Fibroblast of skin of right quadriceps (primary cell): ENCODE measurements at places on chromosomes 3 and 15.

DNA sequence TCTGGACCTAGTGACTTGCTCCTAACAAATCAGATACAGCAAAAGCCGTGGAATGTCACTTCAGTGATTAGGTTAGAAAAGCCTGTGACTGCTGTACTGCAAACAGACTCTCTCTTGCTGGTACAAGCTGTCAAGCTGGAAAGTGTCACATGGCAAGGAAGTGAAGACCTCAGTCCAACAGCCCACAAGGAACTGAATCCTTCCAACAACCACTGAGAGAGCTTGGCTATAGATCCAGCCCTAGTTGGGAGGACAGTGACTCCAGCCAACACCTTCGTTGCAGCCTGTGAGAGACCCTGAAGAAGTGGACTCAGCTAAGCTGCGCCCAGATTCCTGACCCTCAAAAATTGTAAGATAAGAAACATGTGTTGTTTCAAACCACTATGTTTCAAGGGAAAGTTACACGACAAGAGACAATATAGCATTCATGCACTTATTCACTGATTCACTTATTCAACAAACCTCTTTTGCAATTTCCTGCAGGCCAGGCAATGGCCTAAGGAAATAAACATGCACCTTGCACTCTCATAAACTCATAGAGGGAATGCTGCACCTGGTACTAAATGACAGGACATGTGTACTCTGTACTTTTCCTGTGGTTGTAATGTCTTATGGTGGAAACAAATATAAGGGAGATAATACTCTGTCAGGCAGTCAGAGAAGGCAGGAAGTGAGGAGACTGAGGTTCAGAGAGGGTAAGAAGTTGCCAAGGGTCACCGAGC lies 142.9 kb downstream of the CADPS start:
- DNase-seq = no peak

- no peak for DNase-seq
Observed at GRCh38 chr3:140294058-140294457, 359.1 kb downstream of the CLSTN2 start.

DNA sequence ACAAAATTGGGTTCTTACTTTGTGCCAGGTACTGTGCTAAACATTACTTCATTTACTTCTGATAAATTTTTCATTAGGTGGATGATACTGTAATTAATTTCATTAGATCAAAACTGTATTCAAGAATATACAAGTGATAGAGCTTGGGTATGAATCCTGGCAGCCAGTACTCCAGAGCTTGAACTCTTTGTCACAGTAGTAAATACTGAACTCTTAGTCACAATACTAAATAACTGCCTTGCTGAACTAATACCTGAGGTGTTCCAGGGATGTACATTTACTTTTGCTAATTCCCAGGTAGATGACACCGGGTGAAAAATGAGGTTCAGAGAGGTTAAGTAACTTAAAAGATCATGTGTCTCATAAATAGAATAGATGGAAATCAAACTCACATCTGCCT lies 20.3 kb downstream of the FXR1 start:
- no peak for DNase-seq

- DNase-seq = no peak
Observed at GRCh38 chr3:23406601-23407000, 203.5 kb downstream of the UBE2E2 start.

GRCh38 chr3:127180859-127181258 lies 12.1 kb upstream of the PRR23E start:
- DNase-seq = no peak

DNA sequence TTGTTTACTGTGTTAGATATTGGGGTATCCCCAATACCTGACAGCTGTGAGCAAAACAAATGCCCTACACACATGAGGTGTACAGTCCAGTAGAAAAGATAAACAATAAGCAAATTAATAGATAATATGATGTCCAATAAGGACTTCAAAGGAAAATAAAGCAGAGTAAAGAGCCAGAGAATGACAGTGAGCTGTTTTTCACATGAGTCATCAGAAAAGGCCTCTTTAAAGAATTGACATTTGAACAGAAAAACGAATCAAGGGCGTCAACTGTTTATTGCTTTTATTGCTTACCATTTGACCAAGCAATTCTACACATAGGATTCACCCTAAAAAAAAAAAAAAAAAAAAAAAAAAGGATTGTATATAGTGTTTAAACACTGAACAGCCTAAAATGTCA lies 96.6 kb upstream of the FLNB start:
- DNase-seq = no peak

GRCh38 chr3:159879598-159879997 lies 109.0 kb upstream of the IL12A start:
- peak; percentile 32 for DNase-seq

- no peak for DNase-seq
Observed at GRCh38 chr3:98787181-98787580, 24.0 kb downstream of the ST3GAL6 start.

DNA sequence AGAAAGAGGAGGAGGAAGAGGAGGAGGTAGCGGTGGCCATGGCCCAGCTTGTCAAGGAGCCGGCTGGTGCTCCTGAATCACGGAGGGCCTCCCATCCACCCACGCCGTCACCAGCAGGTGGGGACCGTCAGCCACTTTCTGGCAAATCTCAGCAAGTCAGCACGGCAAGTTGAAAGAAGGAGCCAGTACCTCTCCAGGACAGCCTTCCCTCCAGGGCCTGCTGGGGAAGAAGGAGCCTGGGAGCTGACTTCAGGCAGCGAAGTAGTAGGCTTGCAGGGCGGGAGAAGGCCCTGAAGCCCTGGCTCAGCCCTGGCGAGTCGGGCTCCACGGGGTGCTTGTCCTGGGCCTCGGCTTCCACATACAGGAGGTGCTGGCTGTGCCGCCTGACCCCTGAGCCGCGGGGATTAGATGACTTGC lies 99.2 kb upstream of the TRPM1 start:
- DNase-seq = peak; percentile 32

- no peak for DNase-seq
Observed at GRCh38 chr3:196525141-196525540, 10.0 kb upstream of the SMCO1 start.

DNA sequence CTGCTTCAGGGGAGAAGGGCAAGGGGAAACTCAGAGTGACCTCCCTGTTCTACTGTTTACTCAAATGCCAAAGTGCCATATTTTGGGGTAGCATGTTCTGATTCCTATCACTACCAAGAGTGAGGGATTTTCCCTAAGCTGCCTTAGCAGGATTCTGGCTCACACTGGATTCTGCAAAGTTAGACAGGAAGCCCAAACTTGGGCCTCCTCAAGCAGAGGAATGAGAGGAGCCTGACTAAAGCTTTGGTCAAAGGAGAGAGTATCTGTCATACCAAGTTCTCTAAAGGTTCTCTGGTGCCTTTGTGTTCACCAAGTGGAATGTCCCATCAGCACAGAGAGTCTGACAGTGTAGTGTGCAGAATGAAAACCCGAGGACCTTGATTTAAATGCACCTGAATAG lies 8.8 kb upstream of the RARB start:
- no peak for DNase-seq

DNA sequence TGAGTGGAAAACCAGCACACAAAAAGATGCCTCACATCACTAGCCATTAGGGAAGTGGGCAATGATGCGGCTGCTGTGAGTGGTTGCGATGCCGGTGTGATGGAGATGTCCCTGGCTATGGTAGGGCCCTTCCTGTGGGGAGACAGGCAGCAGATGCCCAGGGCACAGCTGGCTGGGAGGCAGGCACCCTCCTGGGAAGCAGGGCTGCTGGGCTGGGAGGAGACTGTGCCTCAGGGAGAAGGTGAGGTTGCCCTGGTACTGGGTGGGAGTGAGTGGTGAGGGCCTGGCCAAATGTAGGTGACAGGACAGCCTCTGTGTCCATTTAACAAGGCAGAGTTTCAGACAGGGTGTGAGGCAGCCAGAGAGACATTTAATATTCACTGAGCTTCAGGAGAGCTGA lies 335.6 kb downstream of the OCA2 start:
- no peak for DNase-seq

DNA sequence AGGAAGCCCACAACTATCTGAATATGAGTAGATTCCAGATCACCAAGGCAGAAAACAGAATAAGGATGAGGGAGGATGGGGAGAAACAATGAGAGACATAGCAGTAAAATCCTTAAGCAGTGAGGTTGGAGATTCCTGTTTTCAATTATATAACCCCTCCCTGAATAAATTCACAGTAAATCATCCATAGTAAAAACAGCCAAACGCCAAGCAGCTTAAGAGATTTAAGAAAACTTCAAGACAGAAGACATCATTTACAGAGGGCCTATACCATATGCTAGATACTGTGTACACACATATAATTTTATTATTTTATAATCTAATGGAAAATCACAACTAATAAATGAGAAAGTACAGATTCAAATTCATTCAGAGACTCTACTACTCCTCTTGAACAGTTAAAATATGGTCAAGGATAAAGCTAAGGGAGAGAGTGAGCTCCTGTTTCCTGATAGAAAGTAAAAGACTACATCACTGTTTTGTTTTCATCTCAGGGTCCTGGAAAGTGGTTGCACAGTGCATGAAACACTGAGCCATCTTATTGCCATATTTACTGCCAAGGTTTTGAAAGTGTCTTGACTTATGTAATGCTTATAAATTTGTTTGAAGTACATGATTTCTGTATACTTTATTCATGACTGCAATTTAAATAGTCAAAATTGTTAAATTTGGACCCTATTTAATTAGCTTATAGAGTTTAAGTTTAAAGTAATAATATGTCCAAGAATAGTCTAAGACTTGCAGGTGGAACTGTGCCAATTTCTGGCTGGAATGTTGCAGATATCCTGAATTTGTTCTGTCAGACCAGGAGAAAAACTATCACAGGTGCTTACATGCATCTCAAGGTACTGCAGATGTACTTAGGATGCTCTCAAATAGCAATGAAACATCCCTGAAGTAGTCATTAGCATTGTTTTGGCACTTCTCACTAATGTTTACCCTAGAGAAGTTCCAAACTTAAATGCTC lies 141.4 kb downstream of the TBL1XR1 start:
- peak; percentile 69 for DNase-seq

- no peak for DNase-seq
Observed at GRCh38 chr15:74855857-74856256, 12.9 kb upstream of the ULK3 start.

DNA sequence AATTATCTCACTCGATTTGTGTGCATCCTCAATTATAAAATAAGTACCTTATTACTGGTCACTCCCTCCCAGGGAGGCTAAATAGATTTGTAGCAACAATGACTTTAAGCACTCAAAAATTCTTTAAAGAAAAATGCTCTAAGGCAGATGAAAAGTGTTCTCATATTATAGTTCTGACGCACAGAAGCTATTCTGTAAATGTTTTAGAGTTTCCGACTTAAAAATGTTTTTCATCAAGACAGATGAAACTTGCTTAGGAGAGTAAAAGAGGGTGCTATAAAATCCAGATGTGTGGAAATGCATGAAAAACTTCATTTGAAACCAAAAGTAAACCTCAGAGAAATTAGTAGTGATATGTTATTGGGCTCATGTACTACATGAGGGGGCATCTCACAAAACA lies 398.4 kb upstream of the KCNMB2 start:
- DNase-seq = peak; percentile 34
